ENCODE measurements at places on chromosomes 5 and 9.

DNA sequence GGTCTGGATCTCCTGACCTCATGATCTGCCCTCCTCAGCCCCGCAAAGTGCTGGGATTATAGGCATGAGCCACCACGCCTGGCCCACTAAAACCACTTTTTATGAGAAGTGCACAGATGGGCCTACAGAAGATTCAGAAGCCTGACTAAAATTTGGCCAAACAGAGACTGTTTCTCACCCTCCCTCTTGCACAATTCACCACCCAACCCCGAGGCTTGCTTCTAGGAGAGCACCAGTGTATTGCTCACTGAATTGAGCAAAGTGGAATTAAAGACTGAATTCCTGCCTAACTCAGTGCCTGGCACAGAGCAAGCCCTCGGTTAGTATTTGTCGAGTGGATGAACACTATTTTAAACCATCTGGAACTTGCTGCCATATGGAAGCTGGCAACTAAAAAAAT lies 3.4 kb upstream of the DCTN4 start:
- DNase-seq = peak; percentile 84

- DNase-seq = peak; percentile 11
These were observed 81.3 kb downstream of the STK10 start for GRCh38 chr5:172106511-172107356.

GRCh38 chr5:164482351-164482750 lies 976.9 kb downstream of the MAT2B start:
- no peak for DNase-seq

DNA sequence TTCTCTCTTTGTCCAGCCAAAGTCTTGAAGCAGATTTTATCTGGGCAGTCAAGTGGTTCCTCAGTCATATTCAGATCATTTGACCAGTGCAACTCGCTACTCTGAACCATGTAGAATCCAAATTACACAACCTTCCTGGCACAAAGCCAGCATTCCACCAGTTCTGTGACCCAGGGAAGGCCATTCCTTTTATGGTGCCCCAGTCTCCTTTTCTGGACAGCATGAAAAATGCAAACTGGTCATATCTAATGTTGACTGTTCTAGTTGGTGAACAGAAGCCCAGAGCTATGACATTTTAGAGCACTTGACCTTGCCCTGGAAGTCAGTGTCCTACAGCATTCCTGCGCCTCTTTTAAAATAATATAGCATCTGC lies 364.6 kb downstream of the BRINP1 start:
- no peak for DNase-seq

- DNase-seq = no peak
These were observed 131.0 kb upstream of the ITGA1 start for GRCh38 chr5:52656569-52657246.

- DNase-seq = no peak
These were observed 595 bp upstream of the GRHPR start for GRCh38 chr9:37421914-37422288.

GRCh38 chr9:89379031-89379430 lies 60.7 kb downstream of the SECISBP2 start:
- DNase-seq = no peak

DNA sequence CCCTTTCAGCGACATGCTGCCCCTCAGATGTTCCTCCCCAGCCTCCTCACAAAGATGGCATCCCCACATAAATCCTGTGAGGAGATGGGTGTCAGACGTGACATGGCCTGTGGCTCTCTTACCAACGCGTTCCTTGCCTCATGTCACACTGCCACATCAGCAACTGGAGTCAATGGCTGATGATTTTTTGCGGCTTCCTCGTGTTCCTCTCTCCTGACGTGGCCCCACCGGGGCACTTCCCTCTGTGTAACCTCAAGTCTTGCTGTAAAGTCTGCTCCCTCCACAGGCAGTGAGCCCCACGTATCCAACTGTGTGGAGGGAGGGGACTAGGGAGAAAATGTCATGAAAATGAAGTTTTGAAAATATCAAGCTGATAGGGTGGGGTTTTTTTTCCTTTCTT lies 53.2 kb upstream of the SHISAL2B start:
- peak; percentile 48 for DNase-seq

GRCh38 chr9:2616692-2617377 lies 4.8 kb upstream of the VLDLR start:
- DNase-seq = no peak

GRCh38 chr5:150582241-150583109 lies 58.0 kb upstream of the SYNPO start:
- DNase-seq = no peak

DNA sequence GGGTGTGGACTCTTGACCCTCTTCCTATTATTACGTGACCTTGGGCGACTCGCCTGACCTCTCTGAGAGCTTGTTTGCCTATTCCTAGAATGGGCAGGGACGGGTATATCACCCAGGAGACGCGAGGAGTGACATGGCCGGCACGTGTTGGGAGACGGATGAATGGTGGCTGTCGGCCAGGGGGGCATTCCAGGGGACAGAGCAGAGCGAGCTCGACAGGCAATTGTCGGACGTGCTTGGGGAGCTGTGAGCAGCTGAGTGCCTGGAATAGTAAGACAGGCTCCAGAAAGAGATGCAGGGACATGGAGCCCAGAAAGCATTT lies 29.3 kb upstream of the UNC5A start:
- no peak for DNase-seq

DNA sequence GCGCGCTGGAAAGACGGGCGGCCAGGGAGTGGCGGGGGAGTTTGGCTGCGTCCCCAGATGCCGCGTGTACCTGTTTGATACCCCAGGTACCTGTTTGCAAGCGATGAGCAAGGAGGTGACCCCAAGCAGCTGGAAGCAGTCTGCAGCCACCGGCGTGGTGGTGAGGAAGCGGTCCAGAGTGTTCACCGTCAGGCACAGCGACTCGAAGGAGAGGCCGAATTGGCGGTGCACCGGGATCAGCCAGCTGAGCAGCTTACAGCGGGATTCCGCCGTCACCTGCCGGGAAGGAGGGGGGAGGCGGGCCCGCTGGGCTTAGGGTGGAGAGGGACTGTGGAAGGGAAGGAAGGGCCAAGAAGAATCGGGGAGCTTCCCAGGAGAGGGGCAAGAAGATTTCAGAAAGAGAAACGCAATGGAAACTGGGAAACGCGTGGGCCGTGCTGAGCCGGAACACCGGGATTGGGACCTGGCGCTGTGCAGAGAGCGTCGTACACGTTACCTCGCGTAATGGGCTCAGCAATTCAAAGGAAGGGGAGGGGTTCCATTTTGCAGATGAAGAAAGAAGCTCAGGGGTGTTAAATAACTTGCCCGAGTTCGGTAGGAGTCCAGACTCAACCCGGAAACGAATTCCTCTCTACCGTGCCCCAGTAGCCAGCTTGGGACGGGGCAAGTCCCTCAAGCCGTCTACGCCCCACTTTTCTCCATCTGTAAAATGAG lies 980 bp downstream of the CCNO start:
- no peak for DNase-seq

GRCh38 chr9:23741351-23741750 lies 84.7 kb downstream of the ELAVL2 start:
- DNase-seq = no peak

- peak; percentile 88 for DNase-seq
These were observed 24.9 kb downstream of the CNOT6 start for GRCh38 chr5:180519098-180519497.

GRCh38 chr9:3971391-3972082 lies 328.3 kb downstream of the GLIS3 start:
- DNase-seq = peak; percentile 35

DNA sequence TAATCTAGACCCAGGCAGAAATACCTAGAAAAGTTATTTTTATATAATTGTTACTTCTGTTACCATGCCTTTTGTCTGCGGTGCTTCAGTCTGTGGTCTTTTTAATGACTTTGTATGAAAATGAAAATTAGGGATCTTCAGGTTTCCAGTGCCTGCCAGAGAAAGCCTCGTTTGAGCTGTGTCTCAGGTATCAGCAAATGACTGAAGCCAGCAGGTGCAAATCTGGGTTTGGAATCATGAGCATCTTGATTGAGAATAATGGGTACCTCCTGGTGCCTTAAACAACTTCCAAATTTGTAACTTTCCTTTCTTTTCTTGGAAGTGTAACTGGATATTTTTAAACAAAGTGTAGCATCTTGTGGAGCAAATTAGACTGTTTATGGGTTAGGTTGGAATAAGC lies 4.3 kb downstream of the ZBTB34 start:
- no peak for DNase-seq

GRCh38 chr9:114883709-114884108 lies 46.7 kb downstream of the TNFSF8 start:
- DNase-seq = peak; percentile 80

DNA sequence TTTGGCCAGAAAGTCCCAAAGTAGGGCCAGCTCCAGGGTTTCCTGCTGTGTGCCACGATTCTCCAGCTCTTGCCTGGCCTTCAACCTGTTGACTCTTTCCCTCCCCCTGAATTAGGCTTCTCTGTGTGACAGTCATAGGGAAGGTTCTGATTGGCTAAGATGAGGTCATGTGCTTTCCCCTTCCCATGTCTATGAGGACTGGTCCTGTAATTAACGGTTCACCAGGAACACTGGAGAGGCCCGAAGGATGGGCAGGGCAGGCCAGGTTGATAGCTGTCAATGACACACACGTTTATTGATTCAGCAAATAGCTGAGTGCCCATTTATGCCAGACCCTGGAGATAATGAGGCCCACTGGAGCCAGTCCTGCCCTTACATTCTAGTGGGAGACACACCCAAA lies 9.0 kb upstream of the PRR7 start:
- no peak for DNase-seq

DNA sequence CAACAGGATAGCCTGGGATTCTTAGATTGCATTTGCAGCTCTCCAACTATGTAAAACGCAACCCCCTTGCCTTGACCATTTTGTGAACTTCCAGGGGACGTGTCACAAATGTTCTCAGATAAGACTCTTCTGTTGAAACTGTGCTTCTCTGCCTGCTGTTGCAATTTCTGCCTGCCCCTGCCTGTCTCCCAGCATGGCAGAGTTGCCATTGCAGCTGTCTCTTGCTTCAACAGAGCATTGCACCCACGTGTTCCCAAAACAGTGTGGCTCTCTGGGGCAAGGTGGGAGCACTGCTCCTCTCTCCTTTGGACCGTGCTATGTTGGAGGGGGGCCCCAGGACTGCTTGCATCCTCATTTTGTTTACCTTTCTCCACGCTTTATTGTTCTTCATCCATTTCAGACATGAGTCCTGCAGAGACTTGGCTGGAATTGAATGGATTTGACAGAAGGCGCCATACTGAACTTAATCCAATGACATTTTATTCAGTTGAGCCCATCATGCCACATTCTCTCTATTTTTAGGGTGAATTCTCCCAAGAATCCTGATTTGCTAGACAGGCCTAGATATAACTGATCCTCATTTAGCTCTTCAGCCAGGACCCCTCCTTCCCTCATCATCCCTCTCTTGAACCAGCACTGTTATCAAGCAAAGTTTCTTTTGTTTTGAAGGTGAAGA lies 90.7 kb downstream of the MAT2B start:
- no peak for DNase-seq

DNA sequence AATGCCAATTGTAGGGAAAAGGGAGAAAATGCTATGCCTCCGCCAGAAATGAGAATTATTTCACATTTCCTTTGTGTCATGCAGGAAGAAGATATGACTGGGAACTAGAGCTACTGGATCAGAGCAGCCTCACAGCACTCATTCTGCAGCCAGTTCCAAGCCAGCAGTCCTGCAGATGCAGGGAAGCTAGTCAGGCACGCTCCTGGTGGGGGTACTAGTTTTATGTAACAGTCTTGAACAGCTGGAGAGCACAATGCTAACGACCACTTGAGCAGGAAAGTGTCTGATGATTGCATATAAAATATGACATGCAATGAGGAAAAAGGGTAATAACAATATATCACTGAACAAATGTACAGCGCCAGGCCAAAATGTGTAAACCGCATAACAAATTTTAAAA lies 21.7 kb downstream of the CDH10 start:
- no peak for DNase-seq

GRCh38 chr9:134287591-134288491 lies 38.4 kb upstream of the RXRA start:
- no peak for DNase-seq

- no peak for DNase-seq
These were observed 121.8 kb downstream of the XRCC4 start for GRCh38 chr5:83199126-83199525.

DNA sequence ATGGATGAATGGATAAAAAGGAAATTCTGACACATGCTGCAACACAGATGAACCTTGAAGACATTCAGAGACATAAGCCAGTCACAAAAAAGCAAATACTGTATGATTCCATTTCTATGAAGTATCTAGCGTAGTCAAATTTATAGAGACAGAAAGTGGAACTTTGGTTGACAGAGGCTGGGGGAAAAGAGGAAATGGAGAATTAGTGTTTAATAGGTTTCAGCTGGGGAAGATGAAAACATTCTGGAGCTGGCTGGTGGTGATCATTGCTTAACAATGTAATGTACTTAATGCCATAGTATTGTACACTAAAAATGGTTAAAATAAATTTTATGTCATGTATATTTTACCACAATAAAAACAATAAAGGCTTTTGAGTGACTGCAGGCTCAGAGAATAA lies 24.2 kb downstream of the PPIC start:
- no peak for DNase-seq

DNA sequence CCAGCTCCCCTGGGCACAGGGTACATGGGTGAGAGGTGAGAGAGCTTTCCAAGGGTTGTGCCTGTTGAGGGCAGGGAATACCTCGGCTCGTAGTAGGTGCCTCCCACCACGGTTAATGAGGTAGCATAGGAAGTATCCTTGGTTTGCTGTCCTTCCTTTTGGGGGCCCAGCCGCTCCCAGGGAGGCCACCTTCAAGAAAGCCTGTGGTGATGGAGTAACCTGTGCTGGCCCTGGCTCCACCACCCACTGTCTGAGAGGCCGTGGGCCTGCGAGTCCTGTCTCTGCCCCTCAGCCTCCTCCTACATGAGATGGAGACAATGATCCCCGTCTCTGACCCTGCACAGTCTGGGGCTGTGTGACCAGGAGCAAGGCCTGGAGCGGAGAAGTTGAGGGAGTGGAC lies 40.8 kb downstream of the COL27A1 start:
- no peak for DNase-seq

DNA sequence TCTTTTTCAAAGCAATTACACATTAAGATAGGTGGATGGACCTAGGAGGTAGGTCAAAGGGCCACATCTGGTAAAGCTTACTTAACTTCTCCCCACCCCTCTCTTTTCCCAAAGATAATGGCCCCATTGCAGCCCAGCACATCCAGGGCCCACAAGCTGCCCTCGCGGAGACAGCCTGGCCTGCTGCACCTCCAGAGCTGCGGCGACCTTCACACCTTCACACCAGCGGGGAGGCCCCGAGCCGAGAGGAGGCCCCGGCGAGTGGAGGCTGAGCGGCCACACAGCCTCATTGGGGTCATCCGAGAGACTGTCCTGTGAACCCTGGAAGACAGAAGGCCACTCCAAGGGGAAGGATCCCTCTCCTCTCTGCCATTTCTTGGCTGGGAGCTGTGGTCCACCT lies 66.5 kb downstream of the ENTREP1 start:
- no peak for DNase-seq

DNA sequence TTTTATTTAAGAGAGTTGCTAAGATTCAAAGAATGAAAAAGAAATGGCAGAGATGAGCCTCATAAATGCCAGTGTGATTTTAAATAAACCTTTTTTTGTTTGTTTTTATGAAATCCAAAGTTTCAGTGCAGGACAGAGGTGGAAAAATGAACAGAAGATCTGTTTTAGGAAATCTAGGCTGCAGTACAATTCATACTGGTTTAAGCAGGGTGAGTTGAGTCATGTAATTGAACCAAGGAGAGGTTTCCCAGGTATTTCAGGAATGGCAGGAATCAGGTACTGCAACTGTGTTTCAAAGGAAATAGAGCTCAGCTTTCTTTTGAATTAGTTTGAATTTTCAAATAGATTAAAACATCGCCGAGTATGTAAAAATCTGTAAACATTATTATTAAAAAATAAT lies 3.0 kb upstream of the ANKRD31 start:
- DNase-seq = no peak

All from AML-193 (cell line).